ENCODE measurements at places on chromosomes 3 and 15.

DNA sequence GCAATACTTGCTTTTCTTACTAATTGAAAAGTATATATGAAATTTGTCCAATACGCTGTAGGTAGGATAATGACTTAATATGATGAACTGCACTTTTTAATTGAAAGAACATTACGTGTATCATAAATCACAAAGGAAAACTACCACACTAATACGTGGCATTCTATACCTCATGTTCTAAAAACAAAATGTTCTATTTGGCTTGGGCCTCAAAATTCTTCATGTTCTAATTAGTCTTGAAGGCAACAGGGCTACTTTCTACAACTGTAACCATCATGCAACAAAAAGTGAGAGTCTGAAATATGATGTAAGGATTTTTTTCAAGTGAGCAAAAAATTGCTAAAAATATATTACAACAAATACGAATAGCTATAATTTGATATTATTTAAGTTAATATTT, 19.8 kb downstream of the THRB start:
- DNase-seq: no peak

GRCh38 chr15:44029940-44030568, 165.0 kb downstream of the FRMD5 start:
- DNase-seq: no peak

DNA sequence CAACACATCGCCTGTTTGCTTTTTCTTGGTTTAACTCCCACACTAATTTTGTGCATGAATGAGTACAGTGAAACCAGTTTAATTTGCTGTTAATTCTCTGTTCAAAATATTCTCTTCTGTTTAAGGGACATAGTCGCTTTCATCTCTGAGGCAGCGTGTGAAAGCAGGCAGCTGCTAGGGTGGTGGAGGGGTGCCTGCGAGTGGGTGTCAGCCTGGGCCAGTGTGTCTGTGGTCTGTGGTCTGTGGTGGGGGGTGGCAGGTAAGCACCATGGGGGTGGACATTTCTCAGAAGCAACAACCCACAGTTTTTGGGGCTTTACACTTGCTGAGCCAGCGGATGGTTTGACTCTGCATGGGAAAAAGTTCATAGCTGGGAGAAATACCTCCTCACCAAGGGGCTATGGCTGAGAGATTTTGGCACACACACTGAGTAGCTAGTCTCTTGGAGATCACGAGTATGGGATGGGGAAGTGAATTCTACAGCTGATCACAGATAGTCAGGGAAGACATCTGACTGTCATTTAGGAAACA, 109.2 kb downstream of the EPHB1 start:
- DNase-seq: no peak

GRCh38 chr3:126446791-126447190, 28.9 kb downstream of the ZXDC start:
- DNase-seq: no peak

GRCh38 chr3:4426261-4426781, 40.7 kb downstream of the SUMF1 start:
- no peak for DNase-seq
